ENCODE measurements at places on chromosomes 1 and 21.

GRCh38 chr1:48715921-48716320, 60.8 kb downstream of the BEND5 start:
- DNase-seq = no peak

GRCh38 chr1:58047265-58047858, 499.2 kb downstream of the OMA1 start:
- no peak for DNase-seq

GRCh38 chr1:30739601-30740000, 16.2 kb upstream of the MATN1 start:
- DNase-seq = no peak

DNA sequence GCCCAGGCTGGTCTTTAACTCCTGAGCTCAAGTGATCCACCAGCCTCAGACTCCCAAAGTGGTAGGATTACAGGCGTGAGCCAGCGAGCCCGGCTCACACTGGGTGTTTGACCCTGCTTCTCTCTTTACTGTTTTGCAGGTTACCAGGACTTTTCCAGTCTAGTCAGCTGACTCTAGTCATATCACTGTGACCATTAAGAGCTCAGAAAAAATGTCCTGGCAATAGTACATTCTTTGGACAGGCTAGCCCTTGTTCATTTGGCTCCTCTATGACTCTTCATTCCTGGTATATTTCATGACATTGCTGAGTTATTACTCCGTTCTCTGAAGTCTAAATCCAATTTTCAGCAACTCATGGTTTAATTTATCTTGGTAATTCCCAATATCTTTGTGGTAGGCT, 8.0 kb upstream of the CA6 start:
- no peak for DNase-seq

DNA sequence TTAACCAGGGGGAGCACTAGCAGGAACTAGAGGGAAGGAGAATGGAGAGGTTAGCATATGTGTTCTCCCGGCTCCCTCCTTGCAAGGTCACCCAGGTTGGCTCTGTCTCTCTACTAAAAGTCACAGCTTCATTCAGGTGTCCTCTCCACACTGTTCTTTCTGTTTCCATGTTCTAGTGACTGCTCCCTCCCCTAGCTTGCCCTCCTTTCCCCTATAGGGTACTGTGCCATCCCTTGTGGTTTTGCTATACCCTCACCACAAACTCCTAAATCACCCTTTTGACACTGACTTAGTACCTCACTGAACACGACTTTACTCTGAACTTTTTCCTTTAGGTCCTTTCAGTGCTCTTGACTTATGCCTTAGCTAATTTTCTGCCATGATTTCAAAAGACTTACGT, 389.3 kb downstream of the ST6GALNAC3 start:
- no peak for DNase-seq

DNA sequence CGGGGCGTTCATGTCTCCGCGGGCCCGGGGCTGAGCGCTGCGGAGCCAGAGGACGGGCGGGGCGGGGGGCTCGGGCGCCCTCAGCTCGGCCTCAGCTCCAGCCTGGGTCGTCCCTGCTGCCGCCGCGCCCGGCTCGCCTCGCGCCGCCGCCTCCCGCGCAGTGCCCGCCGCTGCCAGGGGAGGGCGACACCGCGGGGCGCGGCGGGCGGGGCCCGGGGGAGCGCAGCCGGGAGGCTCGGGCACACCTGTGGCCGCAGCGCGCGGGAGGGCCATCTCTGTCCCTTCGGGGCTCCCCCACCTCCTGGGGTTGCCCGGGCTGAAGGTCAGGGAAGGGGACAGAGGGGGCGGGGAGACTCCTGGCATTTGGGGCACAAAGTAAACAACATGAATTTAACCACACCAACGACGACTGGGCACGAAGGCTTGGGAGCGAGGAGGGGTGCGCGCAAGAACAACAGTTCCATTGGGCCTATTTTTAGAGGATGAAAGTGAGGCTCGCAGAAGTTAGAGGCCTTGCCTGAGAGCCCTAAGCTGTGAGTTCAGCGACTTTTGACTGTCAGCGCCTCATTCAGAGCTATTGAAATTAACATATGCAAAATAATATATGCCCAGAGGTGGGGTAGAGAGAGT, at the start of gene FAM131C:
FAM131C (minus strand) TSS at position 162 of the 630 bp plus-strand sequence. CDS start 209 bp downstream, outside the sequence.
- DNase-seq = peak; percentile 7

GRCh38 chr1:163395790-163396189, 74.0 kb downstream of the NUF2 start:
- no peak for DNase-seq

DNA sequence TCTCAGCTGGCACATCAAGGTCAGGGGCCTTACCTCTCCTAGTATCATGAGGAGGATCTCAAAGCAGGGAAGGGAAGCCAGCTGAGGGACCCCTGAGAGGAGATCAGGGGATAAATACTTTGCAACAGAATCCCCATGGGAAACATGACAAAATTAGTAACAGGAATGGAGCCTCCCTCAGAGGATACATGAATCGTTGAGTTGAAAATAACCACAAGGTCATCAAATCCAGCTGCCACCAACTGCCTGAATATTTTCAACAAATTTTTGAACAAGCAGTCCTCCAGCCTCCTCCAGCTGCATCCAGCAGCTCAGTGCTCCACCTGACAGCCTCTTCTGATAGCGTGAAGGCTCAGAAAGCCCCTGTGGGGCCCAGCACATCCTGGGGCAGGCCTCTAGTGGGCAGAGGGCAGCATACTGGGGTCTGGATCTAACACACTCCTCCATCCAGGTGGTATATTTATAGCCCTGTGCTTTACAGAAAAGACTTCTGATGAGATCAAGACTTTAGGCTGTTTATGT, 404.3 kb downstream of the NTNG1 start:
- no peak for DNase-seq

DNA sequence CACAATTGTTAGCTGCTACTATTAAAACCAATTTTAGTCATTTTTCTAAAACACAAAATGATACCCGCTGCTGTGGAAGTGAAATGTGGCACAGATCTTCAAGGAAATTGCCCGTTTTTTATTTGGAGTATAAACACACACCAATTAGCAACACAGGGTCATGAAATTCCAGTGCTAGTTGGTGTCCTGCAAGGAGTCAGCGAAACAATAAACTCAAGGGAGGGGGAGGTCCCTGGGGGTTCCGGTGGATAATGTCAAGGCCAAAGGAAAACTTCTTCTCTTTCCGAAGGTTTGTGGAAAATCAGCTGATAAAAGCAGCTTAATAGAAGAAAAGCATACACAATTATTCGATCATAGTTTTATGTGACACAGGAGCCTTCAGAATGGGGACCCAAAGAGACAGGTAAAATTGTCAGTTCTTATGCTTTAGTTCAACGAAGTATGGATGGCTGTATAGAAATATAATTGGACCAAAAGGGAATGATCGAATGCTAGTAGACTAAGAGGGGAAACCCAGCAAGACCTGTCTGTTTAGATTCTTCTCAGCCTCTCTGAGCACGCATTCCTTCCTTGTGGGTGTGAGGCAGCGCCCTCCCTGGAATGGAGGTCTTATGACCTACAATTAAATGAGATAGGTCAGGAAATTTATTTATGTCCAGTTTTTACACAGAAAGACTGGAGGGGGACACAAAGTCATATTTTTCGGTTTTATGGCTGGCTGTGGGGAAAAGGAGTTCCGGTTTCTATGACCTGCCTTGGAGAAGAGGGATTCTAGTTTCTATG, 65.9 kb downstream of the KCNK1 start:
- DNase-seq = no peak

- no peak for DNase-seq
Measured at GRCh38 chr1:183607322-183607980, 17.2 kb upstream of the NCF2 start.

- DNase-seq = no peak
Measured at GRCh38 chr21:44616591-44616926, 4.7 kb downstream of the KRTAP10-8 start.

DNA sequence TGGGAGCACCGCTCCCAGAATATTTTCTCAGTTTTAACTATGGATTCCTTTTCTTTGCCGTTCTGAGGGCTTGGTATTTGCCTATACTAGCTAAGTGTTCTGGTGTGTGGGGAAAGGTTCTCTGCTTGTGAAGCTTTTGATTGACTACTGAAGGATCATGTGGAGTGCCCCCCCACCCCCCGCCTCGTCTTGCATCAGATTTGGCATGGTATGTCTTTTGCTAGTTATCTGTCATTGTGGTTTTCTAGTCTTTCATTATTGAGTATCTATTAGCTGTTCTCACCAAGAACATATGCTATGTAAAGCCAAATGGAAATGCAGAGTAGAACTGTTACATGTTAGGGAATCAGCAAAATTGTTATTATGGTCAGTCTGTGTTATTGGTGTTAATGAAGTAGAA, 58.3 kb downstream of the MACF1 start:
- no peak for DNase-seq

DNA sequence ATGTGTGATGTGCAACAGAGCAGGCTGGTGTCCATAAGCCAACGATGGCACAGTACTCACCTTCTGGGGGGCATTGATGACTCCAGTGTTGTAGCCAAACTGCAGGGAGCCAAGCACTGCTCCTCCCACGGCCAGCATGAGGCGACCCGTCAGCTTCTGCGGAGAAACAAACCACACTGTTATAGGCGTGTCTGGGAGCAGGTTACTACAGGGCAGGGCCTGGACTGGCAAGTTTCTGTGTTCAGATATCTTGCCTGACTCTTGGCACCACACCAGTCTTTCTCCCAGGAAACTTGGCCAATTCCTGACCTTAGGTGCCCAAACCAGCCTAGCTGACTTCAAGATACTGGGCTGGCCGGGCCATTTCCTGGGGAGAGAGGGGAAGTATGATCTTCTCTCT, 15.5 kb downstream of the SLC2A1 start:
- DNase-seq = no peak

DNA sequence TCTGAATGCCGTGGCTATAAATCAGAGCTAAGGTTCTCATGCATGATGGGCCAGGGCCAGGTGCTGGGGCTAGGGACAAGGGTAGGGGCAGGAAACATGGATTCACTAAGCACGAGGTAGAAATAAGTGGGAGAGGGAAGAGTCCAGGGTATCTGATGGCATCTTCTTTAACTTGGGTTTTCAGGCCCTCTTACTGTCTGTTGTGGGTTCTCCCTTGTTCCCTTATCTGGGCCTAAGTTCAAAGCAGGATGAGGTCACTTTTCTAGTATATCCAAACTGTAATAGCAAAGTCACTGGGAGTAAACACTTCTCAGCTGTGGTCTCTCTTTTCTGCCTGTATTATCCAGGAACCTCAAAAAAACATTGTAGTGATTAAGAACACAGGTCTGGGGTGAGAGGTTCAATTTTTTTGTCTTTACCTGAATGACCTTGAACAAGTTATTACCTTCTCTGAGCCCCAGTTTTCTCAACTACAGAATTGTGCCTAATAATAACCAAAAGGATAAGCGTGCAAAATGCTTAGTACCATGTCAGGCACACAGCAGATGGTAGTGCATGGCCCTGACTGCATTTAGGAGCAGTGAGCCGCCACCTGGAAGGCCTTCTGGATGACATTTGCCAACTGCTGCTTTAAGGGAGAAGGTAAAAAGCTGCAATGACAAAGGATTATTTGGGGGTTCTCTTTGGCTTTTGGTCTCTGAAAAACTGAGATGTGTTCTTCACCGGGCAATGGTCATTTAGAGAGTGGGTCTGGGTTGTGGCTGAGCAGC, 53.6 kb upstream of the A3GALT2 start:
- DNase-seq = no peak

- no peak for DNase-seq
Measured at GRCh38 chr1:230243146-230243545, 176.1 kb downstream of the GALNT2 start.

DNA sequence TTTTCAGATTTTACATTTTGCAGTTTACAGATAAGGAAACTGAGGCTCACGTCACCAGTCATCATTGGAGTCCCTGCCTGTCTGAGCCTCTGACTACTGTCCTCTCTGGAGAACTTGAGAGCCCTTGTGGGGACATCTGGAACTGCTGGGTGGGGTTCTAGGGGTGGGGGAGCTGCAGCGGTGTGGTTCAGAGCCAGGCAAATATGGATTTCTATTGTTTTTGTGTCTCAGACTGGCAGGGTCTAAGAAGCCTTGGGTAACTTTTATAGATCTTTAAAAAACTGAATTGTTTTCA, 46.9 kb downstream of the IER5 start:
- DNase-seq = no peak

DNA sequence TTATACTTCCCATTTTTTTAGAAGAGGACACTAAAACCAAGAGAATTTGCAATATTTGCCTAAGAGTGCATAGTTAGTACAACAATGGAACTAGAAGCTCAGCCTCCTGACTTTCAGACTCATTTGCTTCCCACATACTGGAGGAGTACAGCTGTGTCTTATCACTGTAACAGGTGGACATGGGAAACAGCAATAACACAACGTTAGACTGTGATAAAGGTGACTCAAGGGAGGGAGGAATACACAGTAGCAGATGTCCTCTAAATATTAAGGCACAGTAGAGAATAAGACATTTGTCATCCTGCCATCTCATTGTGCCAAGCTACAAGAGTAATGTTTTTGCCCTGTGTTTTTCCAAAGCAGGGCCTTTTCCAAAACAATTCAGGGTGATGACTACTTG, 55.4 kb upstream of the JAK1 start:
- DNase-seq = no peak

GRCh38 chr1:40401473-40402201, 28.1 kb downstream of the SMAP2 start:
- DNase-seq = no peak

DNA sequence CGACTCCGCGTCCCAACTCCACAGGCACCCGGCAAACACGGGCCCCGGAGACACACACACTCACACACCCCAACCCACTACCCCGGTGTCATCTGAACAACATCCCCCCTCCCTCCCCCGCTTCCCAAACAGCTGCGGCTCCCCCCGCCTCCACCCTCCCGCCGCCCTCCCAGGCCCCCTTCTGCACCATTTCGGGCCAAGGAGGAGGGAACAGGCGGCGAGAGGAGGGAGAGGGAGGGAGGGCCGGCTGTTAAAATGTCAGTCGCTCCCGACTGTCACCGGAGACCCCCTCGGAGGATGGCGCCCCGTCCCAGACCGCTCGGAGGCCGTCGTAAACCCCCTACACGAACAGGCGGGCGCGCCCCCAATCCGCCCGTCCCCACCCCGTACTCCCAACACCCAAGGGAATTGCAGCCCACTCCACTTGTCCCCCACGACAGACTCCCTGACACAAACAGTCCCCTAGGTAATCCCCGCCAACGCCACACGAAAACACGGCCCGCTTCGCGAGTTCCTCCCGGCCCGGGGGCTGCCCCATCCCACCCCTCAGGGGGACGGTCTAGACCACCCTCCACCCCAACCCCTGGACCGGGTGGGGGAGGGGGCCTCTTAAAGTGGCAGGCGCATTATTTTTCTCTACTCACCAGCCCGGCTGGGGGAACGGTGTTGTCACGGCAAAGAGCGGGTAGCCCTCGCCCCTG, 583 bp downstream of the MEF2D start:
- no peak for DNase-seq
